ENCODE measurements at places on chromosomes 12 and 14.

GRCh38 chr14:53953828-53954550 lies 2.6 kb downstream of the BMP4 start:
- DNase-seq, result no peak

DNA sequence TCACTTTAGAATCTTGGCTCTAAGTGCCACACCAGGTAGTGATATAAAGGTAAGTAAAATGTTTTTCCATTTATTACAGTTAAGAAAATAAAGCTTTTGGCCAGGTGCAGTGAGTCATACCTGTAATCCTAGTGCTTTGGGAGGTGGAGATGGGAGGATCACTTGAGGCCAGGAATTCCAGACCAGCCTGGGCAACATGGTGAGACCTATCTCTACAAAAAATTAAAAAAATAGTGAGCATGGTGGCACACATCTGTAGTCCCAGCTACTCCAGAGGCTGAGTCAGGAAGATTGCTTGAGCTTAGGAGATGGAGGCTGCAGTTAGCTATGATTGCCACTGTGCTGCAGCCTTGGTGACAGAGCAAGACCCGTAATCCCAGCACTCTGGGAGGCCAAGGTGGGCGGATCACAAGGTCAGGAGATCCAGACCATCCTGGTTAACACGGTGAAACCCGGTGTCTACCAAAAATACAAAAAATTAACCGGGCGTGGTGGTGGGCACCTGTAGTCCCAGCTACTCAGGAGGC lies 5.0 kb downstream of the FANCM start:
- no peak for DNase-seq

DNA sequence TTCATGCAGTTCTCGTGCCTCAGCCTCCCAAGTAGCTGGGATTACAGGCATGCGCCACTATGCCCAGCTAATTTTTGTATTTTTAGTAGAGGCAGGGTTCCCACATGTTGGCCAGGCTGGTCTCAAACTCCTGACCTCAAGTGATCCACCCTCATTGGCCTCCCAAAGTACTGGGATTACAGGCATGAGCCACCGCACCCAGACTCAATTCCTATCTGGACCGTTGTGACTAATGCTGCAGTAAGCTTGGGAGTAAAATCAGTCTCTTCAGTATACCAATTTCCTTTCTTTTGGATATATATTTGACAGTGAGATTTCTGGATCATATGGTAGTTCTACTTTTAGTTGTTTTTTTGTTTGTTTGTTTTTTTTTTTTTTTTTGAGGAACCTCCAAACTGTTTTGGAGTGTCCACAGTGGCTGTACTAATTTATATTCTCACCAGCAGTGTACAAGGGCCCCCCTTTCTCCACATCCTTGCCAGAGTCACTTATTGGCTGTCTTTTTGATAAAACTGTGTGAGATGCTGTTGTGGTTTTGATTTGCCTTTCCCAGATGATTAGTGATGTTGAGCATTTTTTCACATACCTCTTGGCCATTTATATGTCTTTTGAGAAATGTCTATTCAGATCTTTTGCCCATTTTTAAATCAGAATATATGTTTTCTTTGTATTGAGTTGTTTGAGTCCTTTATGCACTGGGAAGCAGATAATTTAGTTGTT lies 37.3 kb upstream of the EVL start:
- no peak for DNase-seq

DNA sequence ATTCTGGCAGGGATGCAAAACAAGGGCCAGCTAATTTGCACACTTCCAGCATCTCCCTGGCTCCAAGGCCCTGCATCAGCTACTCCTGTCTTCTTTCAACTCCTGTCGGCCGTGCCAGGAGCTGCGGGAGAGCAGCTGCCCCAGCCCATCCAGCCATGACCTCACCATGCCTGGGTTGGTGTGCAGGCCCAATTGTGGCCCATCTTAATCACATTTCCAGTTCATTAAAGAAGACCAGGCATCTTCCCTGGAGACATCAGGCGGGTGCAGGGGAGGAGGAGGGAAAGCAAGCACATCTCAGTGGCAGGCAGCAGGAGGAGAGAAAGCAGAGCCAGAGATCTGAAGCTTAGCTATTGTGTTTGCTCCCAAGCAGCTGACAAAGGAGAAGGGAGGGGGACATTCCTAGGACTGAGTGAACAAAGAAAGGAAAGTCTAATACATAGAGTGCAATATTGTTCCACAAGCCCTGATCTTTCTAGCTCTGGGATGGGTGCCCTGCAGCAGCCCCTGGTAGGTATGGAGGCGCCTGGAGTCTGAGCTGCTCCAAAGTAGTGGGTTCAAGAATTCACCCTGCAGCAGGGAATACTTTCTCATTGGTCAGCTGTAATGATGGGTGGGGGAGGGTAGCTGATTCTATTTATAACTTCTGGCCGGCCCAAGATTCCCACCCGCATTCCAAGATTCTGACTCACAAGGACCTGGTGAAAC lies 40.1 kb downstream of the VWF start:
- no peak for DNase-seq

DNA sequence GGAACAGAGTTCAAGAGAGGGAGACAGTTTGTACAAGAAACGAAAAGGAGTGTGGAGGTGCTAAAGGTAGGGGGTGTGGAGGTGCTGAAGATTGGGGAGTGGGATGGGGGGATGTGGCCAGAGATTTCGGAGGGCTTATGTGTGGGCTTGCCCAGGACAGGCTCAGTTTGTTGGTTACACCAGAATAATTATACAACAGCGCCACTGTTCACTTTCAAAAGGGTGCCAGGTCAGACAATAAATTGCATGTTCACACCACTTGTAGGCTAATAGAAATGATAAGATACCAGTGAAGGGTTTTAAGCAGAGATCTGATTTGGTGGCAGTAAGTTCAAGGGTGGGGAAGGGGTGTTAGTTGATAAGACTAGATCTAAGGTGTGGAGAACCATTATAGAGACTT lies 75.3 kb downstream of the PRKCH start:
- no peak for DNase-seq

All from NCI-H187 treated with DMSO at 0.1 percent for 48 hours (cell line).